ENCODE measurements at places on chromosomes 6 and 20.
A peak's percentile ranks its signal among the peaks of the same experiment; 100 is the strongest.

DNA sequence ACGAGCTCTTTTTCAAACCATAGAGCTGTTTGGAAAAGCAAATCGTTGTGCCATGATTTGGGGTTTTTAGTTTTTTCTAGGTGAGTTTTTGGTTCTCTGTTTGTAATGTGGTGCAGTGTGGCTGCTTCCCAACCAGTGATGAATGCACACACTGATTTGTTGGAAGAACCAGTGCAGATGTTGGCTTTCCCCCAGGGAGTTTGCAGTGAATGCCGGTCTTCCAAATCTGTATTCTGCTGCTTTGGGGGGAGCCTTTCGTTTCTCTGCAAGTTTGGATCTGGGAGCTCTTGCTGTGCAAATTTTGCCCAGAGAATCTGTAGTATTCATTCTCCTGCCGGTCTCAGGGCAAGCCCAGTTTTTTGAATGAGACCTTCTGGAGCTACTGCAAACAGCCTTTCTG lies 14.5 kb downstream of the HECA start:
- no peak for DNase-seq

- DNase-seq, result peak; percentile 21
Measured at GRCh38 chr20:59006864-59007664, at the start of gene CTSZ. Gene CTSZ, minus strand, starts transcription at chr20:59007254. Its CDS starts 126 bp downstream, at chr20:59007128.

GRCh38 chr6:36757206-36757605 lies 59.6 kb downstream of the RAB44 start:
- no peak for DNase-seq

DNA sequence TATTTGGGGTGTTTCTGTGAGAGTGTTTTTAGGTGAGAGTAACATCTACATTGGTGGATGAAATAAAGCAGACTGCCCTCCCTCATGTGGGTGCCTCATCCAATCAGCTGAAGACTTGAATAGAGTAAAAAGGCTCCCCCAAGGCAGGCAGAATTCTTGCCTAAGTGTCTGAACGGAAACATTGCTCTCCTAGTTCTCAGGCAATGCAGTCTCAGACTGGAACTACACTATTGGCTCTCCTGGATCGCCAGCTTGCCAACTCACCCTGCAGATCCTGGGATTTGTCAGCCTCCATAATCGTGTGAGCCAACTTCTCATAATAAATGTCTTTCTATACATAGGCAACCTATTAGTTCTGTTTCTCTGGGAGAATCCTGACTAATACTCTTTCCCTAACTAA lies 5.5 kb upstream of the TMEM170B start:
- no peak for DNase-seq

DNA sequence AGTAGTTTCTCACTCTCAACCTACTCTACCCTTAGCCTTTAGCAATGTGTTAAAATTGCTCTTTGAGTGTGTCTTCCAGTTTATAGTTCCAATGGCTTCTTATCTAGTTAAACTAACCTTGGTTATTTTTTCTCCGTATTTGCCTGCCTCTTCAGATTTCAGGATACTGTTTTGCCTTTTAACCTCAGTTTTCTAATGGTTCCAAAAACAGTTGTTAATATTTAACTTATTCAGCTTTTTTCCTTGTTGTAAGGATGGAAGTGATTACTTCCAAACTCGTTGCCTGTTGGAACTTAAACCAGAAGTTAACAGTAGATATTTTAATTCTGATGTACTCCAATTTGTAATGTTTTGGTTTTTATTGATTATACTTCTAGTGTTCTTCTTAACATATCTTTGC lies 1574.9 kb downstream of the HACE1 start:
- DNase-seq, result no peak

DNA sequence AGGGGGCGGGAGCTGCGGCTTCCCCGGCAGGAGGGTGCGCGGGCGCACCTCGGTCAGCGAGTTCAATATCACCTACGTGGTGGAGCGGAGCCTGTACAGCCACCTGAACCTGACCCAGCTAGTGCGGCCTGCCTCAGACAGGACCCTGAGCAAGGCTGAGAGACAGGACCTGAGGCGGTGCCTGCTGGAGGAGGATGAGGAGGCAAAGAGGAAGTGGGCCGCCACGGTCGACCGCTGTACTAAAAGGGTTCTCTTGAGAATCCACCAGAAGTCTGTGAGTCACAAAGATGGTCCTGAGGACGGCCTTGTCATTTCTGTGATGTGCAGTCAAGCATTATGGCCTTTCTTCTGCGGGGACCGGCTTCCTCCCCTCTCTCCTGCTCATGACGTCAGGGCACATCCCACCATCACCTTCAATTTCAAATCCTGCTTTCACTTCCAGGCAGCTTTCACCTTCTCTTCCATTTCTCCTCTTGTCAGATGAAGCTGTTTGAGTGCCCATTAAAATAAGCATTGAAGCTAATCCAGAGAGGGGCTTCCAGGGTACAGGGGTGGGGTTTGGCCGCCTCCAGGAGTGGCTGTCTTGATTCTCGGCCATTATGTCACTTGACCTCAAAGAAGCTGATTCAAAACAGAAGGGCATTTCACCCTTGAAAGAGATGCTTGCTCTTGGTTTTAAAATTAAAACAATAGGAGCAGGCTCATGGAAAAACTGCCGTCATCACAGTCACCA lies 177.6 kb downstream of the SASH1 start:
- DNase-seq, result no peak

DNA sequence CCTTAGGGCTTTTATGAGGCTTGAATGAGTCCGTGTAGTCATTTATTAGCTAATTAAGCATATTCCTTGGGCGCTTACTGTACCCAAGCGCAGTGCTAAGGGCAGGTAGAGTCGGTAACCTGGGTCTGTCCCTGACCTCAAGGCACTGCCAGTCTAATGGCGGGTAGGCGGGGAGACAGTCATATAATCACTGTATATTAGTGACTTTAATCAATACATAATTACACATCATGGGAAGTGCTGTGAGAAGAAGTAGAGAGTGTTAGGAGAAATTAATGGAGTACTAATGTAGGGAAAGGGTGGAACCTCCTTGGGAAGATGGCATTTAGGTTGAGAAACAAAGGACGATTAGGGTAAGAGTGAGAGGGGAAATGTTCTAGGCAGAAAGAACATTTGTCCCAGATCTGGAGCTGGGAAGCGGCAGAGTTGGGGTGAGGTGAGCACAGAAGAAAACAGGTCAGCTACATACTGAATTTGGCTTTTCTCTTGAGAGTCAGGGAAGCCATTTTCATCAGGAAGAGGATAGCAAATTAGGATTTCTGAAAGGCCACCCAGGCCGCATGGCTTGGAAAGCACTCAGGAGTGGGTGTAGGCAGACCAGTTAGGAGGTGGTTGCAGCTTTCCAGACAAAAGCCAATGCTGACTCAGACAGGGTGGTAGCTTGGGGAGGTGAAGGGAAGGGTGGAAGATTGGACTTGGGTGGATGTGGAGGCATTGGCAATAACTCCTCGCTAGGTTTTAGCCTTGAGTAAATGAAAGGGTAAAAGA lies 954 bp upstream of the BLCAP start:
- DNase-seq, result no peak

- DNase-seq, result no peak
Measured at GRCh38 chr6:153588330-153588729, 450.7 kb upstream of the OPRM1 start.

GRCh38 chr6:89026151-89026550 lies 54.4 kb upstream of the PNRC1 start:
- DNase-seq, result no peak

DNA sequence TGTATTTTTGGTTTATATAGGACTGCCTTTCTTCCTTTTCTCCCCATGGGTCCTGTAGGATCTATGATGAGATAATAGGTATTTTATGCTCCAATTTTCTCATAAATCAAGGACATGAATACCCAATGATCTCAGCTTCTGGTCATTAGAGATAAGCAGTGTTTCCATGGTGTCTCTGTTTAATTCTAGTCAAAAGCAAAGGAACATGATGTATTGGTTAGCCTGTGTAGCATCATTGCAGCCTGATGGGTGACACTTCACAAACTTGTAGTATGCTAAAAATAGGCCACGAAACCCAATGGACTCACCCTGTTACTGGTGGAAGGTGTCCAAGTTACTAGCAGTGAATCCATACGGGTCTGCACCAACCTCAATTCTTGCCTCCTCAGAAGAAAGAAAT lies 116.2 kb upstream of the SNX9 start:
- DNase-seq, result no peak

- DNase-seq, result no peak
Measured at GRCh38 chr6:149964308-149965193, 808 bp downstream of the ULBP1 start.

DNA sequence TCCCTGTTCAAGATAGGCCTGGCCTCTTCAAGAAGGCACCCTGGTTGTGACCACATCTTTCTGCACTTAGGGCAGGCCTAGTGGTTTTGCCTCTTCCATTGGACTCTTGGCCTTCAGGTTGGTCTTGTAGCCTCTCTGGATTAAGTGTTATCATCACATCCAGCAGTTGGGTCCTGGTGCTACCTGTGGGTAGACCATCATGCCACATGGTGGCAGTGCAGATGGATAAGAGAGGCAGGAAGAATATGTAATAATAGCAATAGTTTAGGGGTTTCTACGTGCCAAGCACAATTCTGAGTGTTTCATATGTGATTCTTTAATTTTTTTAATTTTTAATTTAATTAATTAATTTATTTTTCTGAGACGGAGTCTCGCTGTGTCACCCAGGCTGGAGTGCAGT lies 28.5 kb upstream of the SNRPB2 start:
- DNase-seq, result no peak

- DNase-seq, result no peak
Measured at GRCh38 chr6:77829736-77830135, 176.9 kb downstream of the MEI4 start.

DNA sequence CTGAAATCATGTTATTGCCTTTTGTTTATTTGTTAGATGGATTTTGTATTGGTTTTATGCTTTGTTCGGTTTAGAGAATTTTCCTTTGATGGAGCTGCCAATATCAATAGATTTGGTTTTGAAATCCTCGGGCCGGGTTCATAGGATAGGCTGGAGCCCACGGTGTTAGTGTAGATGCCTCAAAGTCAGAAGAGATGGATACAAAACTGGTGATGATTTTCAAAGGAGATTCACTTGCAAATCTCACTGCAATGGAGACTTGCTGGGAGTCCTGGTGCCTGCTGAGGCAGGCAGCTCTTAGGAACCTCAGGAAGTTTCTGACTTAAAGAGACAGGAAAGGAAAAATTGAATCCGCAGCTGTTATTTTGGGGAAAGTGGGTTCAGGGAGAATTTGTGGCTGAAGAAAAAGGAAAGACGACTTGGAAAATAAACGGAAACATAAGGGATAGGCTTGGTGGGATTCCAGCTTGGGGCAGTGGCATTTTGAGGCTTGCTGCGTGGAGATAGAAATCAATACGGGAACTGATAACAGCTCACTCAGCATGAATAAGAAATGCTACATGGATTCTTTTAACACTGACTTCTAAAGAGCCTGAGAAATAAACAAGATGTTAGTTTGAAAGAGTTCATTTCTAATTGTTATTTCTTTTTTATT lies 241.6 kb downstream of the PHACTR1 start:
- DNase-seq, result no peak

GRCh38 chr6:141309295-141309694 lies 823.4 kb upstream of the GJE1 start:
- no peak for DNase-seq
